Glomerular endothelial cell (primary cell): ENCODE measurements at places on chromosomes 2 and 18.
A peak's percentile ranks its signal among the peaks of the same experiment; 100 is the strongest.

GRCh38 chr2:237434866-237435311 is 20.9 kb upstream of the COL6A3 start:
- no peak for DNase-seq

DNA sequence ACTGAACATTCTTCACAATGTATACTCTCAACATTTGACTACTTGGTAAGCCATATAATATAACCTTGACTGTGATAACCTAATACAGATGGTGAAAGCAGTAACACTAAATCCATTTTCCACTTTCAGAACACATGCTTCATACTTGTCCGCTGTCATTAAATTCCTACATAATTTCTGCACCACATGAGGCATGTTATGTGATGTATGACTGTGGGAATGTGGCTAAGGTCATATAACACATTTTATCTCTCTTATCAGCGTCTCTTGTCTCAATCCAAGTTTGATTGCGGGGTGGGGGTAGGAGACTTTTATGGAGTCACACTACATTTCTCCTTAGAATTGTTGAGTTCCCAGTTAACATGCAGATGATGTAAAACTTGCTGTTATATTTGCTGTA is 110.9 kb downstream of the MTCL1 start:
- DNase-seq = no peak

DNA sequence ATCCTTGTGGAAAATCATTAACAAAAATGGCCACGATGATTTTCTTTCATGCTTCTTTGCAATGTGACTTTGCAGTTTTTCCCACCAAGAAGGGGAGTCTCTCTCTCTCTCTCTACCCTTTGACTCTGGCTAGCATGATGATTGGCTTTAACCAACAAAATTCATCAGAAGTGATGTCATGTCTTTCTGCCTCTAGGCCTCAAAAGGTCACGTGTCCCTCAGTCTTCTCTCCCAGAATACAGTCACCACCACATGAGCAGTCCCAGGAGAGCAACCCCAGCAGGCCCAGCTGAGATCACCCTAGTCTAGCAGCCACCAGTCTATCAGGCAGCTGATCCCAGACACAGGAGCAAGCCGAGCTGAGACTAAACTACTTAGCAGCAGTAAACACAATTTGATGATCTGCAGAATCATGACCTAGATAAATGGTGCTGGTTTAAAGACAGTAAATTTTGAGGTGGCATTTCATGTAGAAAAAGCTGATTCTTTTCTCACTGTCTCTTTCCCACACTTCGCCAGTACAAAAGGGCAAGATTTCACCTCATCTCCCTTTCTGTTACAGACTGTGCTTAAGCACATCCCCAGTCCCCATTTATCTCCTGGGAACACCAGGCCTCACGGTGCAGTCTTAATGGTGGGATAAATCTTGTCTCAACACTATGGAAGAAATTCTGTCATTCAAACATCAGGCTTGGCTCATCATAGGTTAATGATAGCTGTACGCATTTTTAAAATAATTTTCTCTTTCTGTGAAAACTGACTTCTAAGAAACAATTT is 132.7 kb downstream of the SCG2 start:
- no peak for DNase-seq

DNA sequence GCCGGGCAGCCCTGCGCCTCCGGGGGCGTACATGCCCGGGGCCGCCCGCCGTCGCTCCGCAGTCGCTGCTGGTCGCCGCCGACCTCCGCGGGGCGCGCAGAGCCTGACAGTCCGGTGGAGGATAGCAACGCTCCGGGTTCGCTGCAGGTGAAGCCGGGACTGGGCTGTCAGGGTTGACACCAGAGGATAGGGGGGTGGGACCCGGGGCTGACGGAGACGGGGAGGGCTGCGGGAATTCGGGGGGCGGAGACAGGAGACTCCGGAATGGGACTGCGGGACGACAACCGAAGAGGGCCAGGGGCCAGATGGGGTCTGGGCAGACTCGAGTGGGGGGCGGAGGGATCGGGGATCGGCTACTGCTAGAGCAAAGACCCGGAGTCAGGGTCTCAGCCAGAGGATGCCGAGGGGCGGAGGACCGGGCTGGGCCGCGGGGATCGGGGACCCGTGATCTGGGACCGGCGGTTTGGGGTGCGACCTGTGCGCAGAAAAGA is 403 bp downstream of the TMEM127 start:
- DNase-seq = no peak

- DNase-seq = no peak
These were observed 55.1 kb upstream of the ACVR2A start for GRCh38 chr2:147789720-147790119.

DNA sequence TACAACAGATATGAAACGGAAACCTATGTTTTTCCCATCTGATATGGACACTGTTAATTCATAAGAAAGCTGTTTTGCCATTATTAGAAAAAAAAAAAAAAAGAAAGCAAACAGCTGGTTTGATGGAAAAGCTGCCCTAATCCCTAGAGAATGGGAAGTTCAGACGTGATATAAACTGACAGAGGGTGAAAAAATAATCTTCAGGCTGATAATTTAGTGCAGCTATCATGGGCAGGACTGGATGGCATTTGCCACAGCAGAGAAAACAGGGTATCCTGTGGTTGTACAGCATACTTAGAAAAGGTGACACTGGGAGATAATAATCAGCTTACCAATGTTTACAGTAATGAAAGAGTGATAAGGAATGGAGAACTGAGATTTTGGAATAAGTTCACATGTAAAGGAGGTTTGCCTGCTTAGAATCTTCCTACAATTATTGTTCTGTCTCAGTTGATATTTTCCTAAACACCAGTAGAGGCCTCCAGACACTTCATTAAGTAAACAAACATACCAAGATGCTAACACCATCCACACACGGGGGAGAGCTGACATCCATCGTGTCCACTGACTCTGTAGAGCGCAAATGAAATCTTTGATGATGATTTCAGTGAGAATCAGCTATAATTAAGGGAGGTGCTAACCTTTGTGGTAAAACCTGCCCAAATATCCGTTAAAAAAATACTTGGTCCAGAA is 211.6 kb upstream of the MMADHC start:
- DNase-seq = peak; percentile 48

GRCh38 chr2:182088681-182089320 is 103.1 kb downstream of the PPP1R1C start:
- DNase-seq = no peak

DNA sequence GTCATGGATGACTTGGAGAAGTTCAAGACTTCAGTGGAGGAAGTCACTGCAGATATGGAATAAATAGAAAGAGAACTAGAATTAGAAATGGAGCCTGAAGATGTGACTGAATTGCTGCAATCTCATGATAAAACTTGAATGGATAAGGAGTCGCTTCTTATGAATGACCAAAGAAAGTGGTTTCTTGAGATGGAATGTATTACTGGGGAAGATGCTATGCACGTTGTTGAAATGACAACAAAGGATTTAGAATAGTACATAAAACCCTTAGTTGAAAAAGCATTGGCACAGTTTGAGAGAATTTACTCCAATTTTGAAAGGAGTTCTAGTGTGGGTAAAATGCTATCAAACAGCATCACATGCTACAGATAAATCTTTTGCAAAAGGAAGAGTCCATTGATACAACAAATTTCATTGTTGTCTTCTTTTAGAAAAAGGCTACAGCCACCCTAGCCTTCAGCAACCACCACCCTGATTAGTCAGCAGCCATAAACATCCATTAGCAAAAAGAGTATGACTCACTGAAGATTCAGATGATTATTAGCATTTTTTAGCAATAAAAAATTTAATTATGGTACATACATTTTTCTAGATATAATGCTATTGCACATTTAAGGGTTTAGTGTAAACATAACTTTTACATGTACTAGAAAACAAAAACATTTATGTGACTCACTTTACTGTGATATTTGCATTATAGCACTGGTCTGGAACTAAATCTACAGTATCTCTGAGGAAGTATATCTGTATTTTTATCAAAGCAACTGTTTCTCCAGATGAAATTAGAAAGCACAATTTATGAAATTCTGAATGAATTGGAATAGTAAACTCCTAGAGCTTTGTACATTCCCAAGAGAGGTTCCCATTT is 110.5 kb upstream of the TACR1 start:
- no peak for DNase-seq

DNA sequence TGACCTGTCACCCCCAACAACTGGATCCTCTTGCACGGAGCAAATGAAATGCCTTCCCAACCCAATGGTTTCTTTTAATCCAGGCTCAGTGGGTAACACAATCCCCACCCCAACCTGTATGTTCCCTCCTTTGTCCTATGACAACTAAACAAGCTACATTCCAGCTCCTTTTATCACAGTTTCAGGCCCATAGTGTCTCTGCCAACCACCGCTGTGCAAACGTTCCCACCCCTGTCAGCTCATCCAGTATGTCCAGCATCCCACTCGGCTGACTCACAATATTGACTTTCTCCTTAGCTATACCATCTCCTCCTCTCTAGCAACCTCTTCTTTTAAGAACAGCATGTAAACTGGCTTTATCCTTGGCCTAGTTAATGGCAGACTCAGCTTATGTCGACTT is 117.9 kb upstream of the PPP1CB start:
- DNase-seq = no peak

DNA sequence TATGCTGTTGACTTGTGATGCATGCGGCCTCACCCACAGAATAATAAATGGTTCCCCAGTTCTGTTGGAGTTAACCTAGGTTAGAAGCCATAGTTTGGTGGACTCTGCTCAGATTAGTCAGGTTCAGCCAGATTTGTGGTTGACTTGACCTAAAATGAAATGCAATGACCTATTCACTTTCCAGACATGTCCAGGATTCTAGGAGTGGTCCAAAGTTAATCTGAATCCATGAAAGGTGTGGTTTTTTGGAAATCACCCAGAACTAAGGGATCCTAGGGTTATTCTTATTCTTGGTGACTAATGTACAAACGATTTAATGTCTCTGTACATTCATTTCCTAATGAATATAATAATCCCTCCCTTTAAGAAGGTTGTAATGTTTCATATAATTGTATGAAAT is 88.9 kb upstream of the RBBP8 start:
- no peak for DNase-seq

DNA sequence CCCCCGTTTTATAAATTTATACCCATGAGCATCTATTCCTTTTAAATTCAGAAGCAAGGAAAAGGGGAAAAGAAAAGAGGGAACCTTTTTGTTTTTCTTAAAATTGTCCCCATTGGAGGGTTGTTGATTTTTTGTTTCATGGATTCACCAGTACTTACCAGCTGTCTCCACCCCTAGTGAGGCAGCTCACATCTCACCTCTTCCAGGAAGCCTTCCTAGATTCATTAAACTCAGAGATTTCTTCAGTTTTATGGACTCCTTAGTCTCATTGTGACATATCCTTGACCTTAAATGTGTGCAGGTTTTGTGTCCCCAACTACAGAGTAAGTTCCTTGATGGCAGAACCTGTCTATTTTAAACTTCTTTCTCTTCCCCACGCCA is 35.9 kb downstream of the EFR3B start:
- DNase-seq = no peak

GRCh38 chr2:236705295-236706105 is 135.9 kb downstream of the ACKR3 start:
- no peak for DNase-seq

- no peak for DNase-seq
These were observed 9.6 kb upstream of the ALPK2 start for GRCh38 chr18:58638441-58638840.

GRCh38 chr2:54813584-54813983 is 90.1 kb downstream of the EML6 start:
- no peak for DNase-seq

DNA sequence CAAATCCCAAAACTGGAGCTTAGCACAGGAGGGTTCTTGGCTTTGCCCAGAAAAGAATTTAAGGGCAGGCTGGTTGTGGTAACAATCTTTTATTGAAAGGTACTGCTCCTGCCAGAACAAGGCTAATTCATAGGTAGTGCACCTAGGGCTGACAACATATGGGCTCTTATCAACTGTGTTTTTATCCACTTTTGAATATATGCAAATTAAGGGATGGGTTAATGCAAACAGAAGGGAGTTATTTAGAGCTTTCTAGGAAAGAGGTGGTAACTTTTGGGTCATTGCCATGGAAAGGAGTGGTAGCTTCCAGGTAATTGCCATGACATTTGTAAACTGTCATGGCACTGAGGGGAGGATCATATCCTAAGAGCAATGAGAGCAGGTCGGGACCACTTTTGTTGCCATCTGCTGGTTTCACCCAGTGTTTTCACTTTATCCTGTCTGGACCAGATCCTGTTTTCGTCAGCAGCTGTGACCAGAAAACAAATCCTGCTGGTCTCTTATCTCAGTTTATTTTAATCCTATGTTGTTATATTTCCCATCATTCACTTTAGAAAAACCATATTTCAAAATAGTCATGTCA is 981 bp downstream of the C2orf66 start:
- no peak for DNase-seq

DNA sequence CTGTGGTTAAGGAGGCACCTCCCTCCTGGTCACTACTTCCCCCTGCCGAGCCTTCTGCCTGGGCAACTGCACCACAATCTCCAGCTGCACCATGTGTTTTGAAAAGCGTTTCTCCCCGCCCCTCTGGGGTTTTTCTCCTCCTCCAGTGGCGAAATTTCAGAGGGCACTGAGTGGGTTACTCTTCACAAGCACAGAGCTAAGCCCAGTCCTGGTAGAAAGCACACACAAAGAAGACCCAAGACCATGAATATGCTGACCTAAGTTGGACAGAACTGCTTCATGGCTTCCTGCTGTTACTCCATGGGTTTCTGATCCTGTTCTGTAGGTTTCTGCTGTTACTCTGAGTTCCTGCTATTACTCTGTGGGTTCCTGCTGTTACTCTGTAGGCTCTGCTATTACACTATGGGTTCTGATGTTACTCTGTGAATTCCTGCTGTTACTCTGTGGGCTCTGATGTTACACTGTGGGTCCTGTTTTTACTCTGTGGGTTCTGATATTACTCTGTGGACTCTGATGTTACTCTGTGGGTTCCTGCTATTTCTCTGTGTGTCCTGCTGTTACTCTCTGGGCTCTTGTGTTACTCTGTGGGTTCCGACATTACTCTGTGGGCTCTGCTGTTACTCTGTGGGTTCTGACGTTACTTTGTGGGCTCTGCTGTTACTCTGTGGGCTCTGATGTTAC is 216.6 kb downstream of the RTP5 start:
- DNase-seq = no peak

DNA sequence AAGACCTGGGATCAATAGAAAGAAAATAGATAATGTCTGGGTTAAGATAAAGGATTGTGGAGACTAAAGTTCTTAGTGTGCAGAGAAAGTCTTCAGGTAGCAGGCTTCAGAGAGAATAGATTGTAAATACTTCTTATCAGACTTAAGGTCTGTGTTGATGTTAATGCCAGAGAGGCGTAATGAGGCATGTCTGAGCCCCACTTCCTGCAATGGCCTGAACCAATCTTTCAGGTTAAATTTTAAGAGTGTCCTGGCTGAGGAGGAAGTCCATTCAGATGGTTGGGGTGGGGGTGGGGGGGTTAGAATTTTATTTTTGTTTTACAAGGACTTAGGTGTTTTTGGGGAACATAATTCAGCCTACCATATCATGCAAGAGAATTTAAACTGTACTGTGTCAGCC is 129.5 kb downstream of the EVA1A start:
- DNase-seq = no peak

DNA sequence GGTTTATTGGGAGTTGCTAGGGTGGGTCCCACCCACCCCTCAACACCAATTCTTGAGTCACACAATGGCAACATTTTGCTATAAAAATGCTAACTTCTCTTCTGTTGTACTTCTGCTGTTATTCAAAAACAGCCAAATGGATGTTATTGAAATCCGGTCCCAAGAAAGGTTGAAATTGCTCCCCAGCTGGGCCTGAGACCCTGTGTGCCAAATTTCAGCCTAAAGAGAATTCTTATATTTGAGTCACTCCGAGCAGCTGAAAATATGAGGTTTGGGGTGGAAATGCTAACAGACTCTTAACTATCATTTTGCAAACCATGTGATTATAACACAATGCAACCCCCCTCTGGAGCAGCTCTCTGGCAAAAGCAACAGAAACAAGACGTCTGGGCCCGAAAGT is 27.0 kb upstream of the ACVR1 start:
- DNase-seq = no peak

- DNase-seq = no peak
These were observed 139.6 kb downstream of the GALNT14 start for GRCh38 chr2:30998672-30999071.
